H9 (cell line): ENCODE measurements at places on chromosomes 7 and 10.

GRCh38 chr10:124518366-124518765 lies 56.7 kb downstream of the LHPP start:
- DNase-seq = no peak

DNA sequence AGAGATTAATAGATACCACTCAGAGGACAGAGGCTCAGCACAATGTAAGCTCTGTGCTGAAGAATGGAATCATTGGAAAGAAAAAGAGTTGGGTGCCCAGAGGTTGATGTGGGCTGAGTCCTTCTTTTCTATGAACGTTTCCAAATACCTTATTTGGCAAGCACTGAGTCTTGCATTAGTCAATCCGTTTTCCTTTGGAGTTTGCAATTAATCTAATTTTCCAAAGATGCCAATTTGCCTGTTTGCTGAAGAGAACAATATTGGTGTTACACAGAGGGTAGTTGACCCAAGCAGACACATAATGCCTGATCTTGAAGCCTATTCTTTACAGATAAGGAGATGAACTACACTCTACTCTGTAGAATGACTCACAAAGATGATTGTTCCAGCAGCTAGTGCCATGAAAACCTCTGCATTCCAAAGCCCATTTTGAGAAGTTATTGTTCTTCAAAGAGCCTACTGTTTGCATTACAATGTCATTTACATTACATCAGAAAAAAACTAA lies 55.4 kb upstream of the MET start:
- no peak for DNase-seq

GRCh38 chr7:10120936-10121335 lies 852.7 kb upstream of the PHF14 start:
- no peak for DNase-seq

- DNase-seq = no peak
These were observed 136.2 kb downstream of the PLXDC2 start for GRCh38 chr10:19952224-19953010.

DNA sequence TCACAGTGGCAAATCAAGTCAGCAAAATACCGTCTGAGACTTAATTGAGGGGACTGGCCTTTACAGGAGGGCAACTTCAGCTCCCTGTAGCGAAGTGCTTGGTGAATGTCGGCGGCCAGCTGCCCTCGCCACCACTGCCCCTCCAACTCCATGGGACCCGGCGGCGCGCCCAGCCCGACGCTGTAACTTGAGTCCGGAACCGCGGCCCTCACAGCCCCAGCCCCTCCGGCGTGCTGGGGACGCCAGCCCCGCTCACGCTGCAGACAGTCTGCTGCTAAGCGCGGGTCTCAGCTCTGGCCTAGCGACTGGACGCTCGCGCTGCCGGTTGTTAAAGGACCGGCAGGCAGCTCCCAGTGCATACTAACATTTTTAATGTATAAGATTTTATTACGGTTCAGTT lies 113.4 kb upstream of the NUPR2 start:
- DNase-seq = no peak

DNA sequence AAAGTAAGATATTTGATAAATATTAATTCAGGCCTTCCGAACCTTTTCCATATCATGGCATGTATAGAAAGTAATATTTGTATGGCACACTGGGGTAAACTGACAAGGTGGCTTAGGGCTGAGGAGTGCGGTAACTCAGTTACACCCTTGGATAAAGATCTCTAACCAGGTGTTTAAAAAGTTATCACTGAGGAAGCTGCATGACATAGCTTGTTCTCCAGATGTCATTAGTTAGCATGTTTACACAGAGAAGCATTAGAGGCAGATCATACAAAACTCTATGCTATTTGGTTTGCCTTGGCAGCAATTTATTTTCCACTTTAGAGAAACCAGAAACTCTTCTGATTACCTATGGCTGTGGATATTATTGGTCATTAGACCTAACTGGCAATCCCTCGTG lies 118.2 kb downstream of the ST7 start:
- DNase-seq = no peak

- no peak for DNase-seq
These were observed 18.1 kb downstream of the MAPK8 start for GRCh38 chr10:48324580-48324979.

- DNase-seq = no peak
These were observed 431.0 kb upstream of the MKI67 start for GRCh38 chr10:128557149-128557710.

DNA sequence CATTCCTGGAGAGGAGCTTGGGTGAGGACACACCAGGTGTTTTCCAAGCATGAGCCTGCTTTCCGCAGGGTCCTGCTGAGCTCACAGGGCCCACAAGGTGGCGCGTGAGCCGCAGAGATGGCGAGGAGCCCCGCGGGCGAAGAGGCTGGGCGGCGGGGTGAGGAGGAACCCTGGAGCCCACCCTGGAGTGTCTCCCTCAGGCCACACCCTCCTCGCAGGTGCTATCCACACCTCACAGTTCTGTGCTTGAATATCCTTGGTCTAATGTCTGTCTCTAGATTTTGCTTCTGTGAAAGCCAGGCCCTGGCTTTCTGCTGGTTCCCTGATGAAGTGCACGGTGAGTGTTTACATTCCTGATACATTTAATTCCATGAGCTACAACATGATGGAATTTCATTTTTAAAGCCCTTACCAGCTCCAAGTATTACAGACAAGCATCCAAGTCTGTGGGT lies 433.6 kb downstream of the ACTR3B start:
- DNase-seq = peak; percentile 79

DNA sequence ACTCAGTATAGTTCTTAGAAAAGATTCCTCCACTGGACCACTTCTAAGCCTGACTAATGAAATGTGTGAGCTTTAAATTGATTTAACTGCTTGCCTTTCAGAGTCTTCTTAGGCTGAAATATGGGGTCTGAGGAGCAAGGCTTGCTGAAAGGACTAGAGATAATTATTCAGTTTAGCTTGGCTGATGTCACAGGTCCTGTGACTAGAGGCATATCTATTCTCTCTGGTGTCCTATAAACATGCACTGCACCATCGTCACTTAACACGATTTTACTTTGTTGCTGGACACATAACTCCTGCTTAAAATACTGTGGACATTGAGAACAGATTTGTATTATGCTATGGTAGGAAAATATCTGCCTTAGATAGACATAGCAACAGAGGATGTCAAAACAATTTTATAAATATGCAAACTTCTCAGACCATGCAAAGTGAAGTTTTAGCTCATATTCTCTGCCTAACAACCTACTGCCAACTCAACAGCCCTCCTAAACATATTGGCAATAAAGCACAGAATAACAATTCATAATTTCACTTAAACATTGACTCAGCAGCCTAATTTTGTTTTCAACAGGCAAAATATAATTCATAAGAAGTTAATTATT lies 80.2 kb downstream of the RNF133 start:
- DNase-seq = no peak

DNA sequence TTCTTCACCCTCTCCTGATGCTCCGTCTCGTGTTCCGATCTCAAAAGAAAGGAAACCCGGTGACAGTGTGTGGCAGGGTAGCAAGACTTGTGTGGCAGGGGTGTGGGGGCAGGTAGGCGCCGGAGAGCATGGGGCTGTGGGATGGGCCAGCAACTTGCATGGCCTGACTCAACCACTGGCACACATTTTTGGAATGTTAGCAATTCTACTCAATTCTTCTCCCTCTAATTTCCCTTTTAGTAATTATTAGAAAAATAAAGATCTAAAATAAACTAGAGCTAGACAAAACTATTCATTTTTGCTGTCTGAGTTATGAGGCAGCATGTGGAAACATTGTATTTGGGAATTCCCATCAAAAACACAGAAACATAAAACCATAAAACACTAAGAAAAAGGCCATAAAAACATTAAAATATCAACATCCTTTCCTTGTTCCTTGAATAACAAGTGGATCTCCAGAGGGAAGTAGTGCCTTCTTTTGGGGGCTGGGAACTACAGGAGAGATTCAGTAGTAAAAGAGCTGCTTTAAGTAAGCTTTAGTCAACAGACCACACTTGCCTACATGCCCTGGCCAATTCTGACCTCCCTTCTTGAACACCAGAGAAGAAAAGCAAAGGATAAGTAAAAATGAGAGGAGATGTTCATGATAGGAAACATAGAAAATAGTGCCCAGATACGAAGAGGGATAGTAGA lies 21.8 kb downstream of the SEMA3C start:
- no peak for DNase-seq

- no peak for DNase-seq
These were observed 35.8 kb downstream of the ALOX5 start for GRCh38 chr10:45409782-45410181.

DNA sequence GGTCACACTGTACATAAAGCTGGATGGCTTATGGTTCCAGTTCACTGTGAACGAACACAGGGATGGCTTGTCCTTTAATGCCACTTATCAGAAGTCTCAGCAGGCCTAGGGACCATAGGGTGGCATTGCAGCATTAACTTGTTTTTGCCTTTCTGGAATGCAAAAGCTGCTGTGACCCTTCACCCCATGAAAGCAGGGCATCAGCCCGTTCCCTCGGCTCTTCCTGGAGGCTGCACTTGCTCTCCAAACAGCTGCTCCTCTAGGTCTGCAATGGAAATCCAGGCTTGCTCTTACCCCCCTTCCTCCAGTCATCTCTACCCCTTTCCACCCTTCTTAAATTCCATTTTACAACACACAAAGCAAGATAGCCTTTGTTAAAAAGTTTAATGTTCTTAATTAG lies 17.9 kb upstream of the NEUROD6 start:
- no peak for DNase-seq

GRCh38 chr7:155587486-155587885 lies 41.1 kb upstream of the CNPY1 start:
- no peak for DNase-seq

DNA sequence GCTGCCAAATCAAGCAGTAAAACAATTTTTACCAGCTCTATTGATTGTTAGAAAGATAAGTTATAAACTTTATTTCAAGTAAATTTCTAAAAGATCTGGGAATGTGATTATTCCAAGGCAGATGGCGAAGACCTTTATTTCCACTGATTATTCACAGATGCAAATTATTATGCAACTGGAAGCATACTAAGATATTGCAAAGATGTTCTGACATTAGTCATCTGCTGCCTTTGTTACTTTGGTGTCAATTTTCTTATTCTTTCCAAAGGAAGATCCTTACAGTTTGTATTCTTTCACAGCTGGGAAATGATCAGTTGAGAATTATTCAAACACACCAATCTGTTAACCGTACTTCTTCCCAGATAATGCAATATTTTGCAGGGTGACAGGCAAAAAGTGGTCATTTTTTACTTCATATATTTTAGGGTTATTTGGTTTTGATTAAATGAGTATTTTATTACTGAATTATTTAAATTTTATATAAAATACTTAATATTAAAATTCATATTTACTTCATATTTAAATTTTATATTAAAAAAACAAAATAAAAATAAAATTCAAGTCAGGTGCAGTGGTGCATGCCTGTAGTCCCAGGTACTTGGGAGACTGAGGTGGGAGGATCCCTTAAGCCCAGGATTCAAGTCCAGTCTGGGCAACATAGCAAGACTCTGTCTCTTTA lies 171.3 kb downstream of the FZD1 start:
- no peak for DNase-seq

DNA sequence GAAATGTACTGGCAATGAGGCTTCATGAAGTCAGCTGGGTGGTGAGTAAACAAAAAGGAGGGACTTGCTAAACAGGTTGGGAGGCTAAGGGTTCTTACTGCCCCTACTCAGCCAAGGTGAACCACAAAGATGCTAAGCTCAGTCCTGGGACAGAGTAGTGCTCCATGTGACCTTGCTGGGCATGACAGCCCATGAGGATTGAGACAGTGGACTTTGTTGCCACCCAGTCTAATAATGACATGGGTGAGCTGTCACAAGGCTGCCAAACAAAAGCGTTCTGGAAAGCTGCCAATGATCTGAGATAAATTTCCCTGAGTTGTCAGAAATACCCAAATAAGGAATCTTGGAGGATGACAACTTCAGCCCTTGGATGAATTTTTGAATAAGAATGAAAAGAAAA lies 75.2 kb downstream of the CLEC2L start:
- no peak for DNase-seq

- no peak for DNase-seq
These were observed 223.5 kb downstream of the ARHGAP12 start for GRCh38 chr10:31705136-31705535.

DNA sequence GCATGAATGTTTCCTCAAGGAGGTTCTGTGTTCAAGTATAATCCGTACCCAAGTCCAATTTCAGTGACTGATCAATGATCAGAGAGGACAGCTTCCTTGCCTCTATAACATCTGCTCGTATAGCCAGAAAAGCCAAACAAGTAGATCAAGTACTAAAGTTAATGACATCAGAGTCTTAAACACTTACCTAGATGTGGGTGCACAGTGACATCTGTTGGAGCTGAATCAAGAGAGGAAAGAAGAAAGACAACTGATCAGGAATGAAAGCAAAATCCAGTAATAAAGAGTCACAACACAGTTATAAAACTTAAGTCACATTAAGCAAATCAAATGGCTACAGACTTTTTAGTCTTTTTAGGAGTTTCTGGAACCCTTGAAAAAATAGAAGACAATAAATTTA lies 236.5 kb downstream of the RELN start:
- DNase-seq = no peak

GRCh38 chr10:131000743-131001142 lies 310.8 kb downstream of the TCERG1L start:
- DNase-seq = no peak
